Activated T-cell treated with anti-CD3 and anti-CD28 coated beads for 24 hours (primary cell): ENCODE measurements at places on chromosomes 2 and 18.

- DNase-seq = no peak
Observed at GRCh38 chr2:192059266-192059665, 135.5 kb downstream of the TMEFF2 start.

DNA sequence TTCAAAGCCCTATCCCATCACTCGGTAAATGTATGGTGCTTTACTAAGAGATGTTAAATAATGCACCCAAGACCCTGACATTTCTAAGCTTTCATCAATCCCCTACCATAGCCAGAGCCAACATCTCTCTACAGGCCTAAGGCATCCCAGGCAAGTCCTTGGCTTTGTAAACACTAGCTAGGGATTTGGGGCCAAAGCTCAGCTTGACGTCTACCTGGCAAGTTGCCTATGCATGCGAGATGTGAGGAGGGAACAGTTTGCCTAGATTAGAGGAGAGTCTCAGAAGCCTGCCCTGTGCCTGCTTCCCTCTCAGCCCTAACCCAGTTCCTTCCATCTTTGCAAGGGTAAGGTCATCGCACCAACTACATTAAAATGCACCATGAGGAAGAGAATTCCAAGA lies 221.5 kb upstream of the NCKAP5 start:
- no peak for DNase-seq

GRCh38 chr2:117775703-117776219 lies 38.7 kb upstream of the DDX18 start:
- DNase-seq = no peak

DNA sequence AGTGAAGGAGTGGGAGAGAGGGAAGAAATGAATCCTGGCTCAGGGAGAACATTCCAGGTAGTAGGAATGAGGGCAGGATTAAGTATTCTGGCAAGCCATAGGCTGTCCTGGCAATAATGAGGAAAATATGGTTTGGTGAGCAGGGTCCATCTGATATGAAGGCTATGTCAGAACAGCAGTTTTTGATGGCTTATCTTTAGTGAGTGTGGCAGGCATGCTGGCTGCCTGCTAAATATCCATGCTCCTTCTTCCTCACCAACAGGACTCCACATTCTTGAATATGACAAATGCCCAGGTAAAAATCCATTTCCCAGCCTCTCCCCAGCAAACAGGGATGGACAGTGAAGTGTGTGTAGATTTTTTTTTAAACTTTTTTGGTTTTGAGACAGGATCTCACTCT lies 13.2 kb upstream of the CTIF start:
- no peak for DNase-seq

DNA sequence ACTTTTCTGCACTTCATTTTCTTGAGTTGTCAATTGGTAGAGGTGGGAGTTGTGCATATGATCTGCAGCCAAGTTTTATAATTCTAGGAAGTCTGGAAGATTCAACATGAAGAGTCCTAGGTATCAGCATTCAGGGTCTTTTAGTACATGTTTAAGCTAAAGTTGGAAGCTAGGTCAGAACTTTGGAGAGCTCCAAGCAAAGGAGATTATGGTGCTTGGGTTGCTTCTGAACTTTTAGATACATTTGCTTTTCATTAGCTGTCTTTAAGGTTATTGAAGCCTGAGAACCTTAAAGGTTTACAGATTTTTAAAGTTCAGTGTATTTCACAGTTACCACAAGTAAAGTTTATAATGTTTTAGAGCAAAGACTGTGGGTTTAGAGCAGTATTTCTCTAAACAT lies 85.5 kb downstream of the EPC2 start:
- no peak for DNase-seq

GRCh38 chr2:53737091-53737490 lies 30.5 kb upstream of the CHAC2 start:
- no peak for DNase-seq

DNA sequence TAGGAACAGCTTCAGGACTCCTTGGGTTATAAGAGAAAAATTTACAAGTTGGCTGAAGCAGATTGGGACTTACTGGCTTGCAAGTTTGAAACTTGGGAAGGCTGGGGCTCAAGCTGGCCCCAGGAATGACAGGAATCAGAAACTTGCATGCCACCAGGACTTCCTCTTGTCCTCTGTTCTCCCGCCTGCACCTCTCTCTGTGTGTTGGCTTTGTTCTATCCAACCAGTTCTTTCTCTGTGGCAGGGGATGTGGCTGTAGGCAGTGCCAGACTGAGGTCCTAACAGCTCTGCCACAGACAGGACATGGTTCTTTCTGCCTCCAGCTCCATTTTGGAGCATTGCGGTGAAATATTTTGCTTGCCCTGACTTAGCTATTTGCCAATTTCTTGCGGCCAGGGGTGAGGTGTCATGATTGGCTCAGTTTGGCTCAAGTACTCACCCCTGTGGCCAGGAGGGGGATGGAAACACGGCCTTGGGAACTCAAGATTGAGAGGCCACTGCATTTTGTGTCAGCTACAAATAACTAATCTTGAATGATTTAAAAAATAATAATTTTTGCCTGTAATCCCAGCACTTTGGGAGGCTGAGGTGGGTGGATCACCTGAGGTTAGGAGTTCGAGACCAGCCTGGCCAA lies 48.9 kb downstream of the MEP1B start:
- no peak for DNase-seq

DNA sequence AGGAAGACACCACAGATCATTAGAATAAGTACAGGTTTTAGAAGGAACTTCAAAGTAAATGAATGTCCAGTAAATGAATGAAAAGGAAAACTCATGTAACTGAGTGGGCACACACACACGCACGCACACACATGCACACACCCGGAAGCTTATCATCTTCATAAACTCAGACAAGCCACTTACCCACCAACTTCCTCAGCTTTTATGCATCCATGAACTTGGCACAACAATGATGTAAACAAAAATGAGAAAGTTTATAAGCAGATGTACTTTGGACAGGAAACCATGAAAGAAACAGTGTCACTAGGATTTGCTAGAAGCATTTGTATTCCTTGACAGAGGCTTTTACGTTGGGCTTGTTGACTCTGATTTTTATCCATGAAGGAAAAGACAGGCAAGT lies 23.2 kb downstream of the RNF152 start:
- DNase-seq = no peak

- DNase-seq = no peak
Observed at GRCh38 chr18:79581406-79581805, 98.2 kb upstream of the CTDP1 start.

- DNase-seq = no peak
Observed at GRCh38 chr2:118698564-118698963, 148.9 kb downstream of the EN1 start.

GRCh38 chr2:208065476-208065875 lies 40.1 kb upstream of the PLEKHM3 start:
- DNase-seq = no peak

- no peak for DNase-seq
Observed at GRCh38 chr2:26237868-26238267, 6.6 kb downstream of the HADHA start.

DNA sequence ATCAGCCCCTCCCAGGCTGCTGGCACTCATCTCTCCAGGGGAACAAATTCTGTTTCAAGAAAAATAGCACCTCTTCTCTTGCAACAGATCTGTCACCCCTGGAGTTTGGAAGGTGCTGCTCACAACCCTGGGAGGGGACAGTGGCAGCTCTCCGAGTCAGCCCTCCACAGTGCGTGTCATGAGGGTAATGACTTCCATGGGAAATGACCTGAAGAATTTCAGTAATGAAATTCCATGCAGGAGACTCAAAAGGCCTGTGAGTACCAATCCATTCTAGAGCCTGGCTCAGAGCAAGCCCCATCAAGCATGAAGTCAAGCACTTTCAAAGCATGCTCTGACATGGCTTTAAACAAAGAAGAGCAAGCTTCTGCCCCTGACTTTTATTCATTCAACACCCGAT lies 276.3 kb upstream of the PARD3B start:
- no peak for DNase-seq

DNA sequence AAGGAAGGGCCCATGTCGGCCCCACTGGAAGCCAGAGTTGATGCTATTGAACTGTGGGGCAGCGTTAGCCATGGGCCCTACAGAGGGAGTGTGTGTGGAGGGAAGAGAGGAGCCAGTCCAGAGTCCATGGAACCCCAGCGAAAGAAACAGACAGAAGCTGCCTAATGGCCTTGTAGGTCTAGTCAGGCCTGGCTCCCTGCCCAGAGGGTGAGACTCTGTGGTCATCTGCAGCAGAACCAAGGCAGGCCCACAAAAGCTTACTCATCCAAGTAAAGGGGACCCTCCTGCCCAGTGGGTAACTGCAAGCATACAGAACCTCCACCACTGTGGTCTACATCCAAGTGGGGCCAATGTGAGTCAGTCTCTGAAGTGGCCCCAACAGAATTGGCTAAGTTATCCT lies 439.8 kb downstream of the TGIF1 start:
- DNase-seq = no peak

GRCh38 chr2:139967665-139968064 lies 1187.5 kb upstream of the NXPH2 start:
- DNase-seq = no peak

DNA sequence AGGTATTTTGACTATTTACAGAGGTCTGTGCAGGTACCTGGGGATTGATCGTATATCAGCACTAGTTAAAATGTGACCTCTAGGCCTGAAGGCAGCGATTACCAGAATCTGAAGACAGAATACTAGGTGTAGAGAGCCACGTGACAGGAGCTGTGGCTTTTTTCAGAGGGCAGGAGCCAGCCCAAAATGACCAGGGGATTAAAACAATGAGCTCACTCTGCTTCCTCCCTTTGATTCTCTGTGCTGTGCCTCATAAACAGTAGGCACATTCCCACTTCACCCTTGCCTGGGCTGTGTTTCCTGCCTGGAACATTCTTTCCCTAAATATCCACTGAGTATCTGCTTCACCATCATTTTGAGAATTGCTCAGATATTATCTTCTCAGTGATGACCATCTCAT lies 15.2 kb downstream of the ITGAV start:
- no peak for DNase-seq

GRCh38 chr2:63438181-63438580 lies 150.1 kb downstream of the WDPCP start:
- DNase-seq = no peak

GRCh38 chr2:173754165-173754564 lies 211.0 kb downstream of the SP3 start:
- DNase-seq = no peak

DNA sequence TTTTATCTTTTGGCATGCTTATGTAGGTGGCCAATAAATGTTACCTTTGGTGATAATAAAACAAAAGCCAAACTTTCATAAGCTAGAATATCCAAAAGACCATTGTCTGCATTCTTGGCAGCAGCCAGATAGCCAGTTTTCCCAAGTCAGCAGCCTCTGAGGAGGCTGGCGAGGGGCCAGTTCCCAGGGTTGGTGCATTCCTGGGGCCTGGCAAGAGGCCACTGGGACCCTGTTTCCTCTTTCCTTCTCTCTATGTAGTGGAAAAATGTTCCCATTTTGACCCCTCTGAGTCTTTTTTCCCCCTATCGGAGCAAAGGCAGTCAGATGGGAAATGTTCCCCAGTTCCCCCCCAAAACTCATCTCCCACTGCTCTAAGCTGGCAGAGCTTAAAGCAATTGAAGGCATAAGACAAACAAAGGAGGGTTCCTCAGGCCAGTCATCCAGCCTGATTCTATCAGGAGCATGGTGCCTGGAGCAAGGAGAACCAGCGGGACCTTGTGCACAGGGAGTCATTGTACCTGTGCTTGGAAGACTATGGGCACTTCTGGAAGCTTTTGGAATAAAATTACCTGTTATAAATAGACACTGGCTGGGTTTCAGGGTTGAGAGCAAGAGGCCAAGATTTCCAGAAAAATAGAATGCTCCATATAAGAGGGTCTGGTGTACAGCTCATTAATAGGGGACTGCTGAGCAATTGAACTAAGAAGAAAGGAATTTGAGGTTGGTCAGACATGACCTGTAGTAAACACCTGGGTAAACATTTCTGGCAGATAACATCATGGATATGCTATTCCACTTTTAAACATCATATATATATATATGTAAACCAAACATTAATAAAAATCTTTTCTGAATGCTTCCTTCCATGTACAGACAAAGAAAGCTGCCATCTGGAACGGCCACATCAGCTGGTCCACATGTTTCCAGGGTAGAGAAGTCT lies 63.4 kb downstream of the NCKAP5 start:
- no peak for DNase-seq

DNA sequence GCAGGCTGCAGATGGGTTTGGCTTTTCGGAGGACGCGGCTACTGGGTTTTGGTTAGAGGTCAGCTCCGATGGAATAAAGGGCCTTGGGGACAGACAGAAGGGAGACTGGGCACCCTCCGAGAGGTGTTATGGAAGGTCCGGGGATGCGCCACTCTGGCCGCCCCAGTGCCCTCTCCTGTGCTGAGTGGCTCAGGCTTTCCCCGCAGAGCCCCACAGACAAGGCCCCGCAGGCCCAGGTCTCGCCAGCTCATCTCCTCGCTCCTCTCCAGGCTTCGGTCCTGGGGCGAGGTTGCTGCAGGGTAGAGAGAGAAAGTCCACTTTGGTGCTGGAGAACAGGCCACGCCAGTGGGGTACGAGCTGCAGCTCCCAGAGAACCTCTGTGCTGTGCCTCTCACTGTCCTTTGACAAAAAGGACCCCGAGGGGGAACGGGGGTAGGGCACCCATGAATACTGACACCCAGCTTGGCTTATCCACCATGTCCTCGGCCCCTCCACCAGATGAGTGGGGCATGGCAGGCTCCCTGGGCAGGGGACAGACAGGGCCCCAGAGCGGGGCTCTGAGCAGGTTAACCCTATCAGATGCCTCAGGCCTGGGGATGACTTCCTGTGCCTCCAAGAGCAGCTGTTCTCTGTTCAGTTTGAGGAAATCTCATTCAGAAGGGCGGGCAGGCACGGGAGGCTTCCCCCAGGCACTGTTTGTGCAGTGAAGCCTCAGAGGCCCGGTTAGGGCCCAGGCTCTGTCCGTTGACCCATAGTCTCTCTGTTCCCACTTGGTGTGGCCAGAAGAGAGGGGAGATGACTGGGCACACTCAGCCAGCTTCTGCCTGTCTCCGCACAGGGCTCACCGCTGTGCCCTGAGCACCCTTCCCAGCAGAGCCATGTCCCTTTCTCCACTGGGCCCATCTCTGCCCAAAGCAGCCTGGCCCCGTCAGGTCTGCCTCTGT lies 15.7 kb upstream of the CNNM3 start:
- no peak for DNase-seq

DNA sequence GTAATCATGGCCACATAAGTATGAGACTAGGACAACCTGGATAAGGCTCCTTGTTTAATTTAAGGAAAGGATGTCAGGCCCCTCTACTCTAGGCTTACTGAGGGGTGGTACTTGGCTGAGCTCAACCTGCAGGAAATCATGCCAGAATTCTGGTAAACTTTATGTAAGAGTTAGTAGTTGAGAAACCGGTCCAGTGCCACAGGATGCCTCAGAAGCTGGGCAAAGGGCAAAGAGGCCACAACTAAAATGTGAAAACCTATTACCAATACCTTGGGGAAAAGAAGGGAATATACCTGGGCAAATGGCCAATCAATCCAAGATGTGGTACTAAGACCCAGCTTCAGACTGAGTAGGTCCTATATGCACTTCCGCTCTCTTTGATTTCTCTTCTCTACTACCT lies 86.7 kb downstream of the ITSN2 start:
- no peak for DNase-seq

- DNase-seq = no peak
Observed at GRCh38 chr2:46564811-46565241, 85.5 kb downstream of the TMEM247 start.

GRCh38 chr2:67841711-67842110 lies 221.1 kb downstream of the C1D start:
- DNase-seq = no peak

- no peak for DNase-seq
Observed at GRCh38 chr2:237324837-237325236, 89.1 kb downstream of the COL6A3 start.
